ENCODE measurements at places on chromosomes 7 and 10. TPM values are rescaled to one million over a fixed set of nuclear protein-coding genes. Genes with fewer than 3 reads are reported as not detected.

Gene TMEM229A
- polyA plus RNA-seq = not detected

Gene NKX2-3
- not detected for polyA plus RNA-seq

Gene FRA10AC1
- polyA plus RNA-seq = 4.5 TPM

Gene GDF2
- polyA plus RNA-seq = not detected

Gene UTF1
- polyA plus RNA-seq = not detected

Gene SLC16A12
- not detected for polyA plus RNA-seq

Gene VSTM4
- polyA plus RNA-seq = 0.12 TPM

Gene BUB3
- polyA plus RNA-seq = 203 TPM

Gene RINT1
- 14.1 TPM for polyA plus RNA-seq

Gene IDE
- 14.1 TPM for polyA plus RNA-seq

Gene NPTX2
- polyA plus RNA-seq = not detected

Gene INMT
- polyA plus RNA-seq = not detected
